ENCODE measurements at places on chromosomes 5 and 9. TPM values are rescaled to one million over a fixed set of nuclear protein-coding genes. Genes with fewer than 3 reads are reported as not detected.

Gene CCNJL
- total RNA-seq = not detected

Gene SEC61B
- total RNA-seq = 83.8 TPM

Gene C5orf34
- 9.8 TPM for total RNA-seq

Gene GFI1B
- not detected for total RNA-seq

Gene FSTL4
- total RNA-seq = 0.83 TPM

Gene C9orf50
- total RNA-seq = not detected

Gene PCDHB15
- total RNA-seq = 0.06 TPM

Gene TCF7
- total RNA-seq = 315 TPM

Gene SLC6A19
- not detected for total RNA-seq

Gene SNX30
- total RNA-seq = 9.0 TPM

Gene C5orf58
- total RNA-seq = not detected

Gene DRD1
- not detected for total RNA-seq

DNA sequence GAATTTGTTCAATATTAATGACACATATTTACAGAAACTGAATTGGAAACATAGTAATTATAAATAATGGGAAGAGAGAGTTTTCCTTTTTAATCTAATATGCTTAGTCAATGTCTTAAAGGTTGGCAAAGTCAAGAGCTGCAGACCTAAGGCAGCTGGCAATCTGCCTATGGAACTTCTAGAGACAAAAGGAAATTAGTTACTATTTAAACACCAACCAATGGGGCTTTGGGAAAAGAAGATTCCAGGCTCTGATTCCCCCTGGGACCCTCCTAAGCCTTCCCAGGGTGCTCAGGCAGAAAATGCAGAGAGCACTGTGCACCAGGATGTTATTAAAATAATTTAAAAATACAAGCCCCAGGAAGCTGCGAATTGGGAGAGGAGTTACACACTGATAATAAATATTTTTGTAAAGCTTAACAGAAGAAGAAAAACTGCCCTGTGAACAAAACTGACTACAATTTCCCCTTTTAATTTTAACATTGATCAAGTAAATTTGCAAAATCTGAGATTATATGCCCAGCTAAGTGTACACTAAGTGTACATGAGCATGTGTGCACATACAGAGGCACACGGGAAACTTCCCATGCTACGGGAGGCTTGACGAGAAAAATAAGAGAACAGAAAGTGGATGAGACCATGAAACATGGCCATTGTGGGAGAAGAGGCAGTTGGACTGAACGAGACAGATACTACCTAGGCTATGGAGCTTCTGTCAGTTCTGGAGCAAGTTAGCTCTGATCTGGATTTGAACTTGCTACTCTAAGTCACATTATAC is 77.4 kb upstream of the ADAMTS16 start:
- H3K4me1 ChIP-seq = no peaks in the 10 kb centered on the region
- no peak overlapping the region for H3K27ac ChIP-seq
- H3K36me3 ChIP-seq = no peaks in the 10 kb centered on the region
- no peaks in the 10 kb centered on the region for H3K27me3 ChIP-seq
- no peak for DNase-seq
- no peak overlapping the region for H3K4me3 ChIP-seq

- H3K36me3 ChIP-seq = peaks cover 20% of the 10 kb centered on the region
- no peaks in the 10 kb centered on the region for H3K27me3 ChIP-seq
- peak overlapping the region; percentile 80 for H3K27ac ChIP-seq
- peak overlapping the region; percentile 86 for H3K4me3 ChIP-seq
- peaks cover 24% of the 10 kb centered on the region for H3K4me1 ChIP-seq
- peak; percentile 79 for DNase-seq
Measured at GRCh38 chr9:137241490-137242268, 592 bp downstream of the TUBB4B start.

DNA sequence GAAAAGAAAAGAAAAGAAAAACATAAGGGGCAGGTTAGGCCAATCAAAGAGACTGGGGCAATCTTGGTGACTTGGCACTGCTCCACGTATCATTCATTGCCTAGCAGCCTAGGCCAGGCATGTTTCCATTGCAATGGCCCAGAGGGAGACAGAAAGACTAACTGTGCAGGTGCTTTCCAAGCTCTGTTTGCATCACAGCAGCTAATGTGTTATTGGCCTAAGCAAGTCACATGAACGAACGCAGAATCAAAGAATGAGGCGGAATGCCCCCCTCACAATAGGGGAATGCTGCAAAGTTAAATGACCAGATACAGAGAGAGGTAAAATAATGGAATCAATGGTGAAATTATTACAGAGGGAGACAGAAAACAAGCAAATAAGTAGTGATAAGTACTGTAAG is 11.1 kb upstream of the VPS13A start:
- H3K36me3 ChIP-seq = no peaks in the 10 kb centered on the region
- H3K4me1 ChIP-seq = no peaks in the 10 kb centered on the region
- H3K4me3 ChIP-seq = no peak overlapping the region
- peaks cover 8% of the 10 kb centered on the region for H3K27me3 ChIP-seq
- DNase-seq = no peak

GRCh38 chr5:94021246-94021645 is 279.8 kb upstream of the POU5F2 start:
- no peak for DNase-seq
- H3K4me3 ChIP-seq = no peak overlapping the region
- no peaks in the 10 kb centered on the region for H3K27me3 ChIP-seq
- no peak overlapping the region for H3K27ac ChIP-seq

DNA sequence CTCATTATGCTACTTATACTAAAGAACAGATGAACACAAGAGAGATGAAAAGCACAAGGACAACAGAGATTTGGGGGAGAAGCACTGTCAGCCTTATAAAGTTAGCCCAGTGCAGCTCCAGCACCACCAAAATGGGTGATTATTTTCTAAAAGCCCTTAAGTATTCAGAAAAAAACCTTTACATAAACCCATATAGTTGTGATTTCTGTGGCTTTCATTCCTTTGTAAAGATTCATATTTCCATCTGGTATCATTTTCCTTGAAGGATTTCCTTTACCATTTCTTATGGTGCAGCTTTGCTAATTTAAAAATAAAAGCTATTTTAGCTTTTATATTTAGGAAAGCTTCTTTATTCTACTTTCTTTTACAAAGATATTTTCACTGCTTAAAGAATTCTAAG is 311.0 kb downstream of the TMEM167A start:
- H3K27me3 ChIP-seq = peaks cover 26% of the 10 kb centered on the region
- H3K4me1 ChIP-seq = no peaks in the 10 kb centered on the region
- no peak overlapping the region for H3K27ac ChIP-seq
- no peak overlapping the region for H3K4me3 ChIP-seq
- DNase-seq = no peak

DNA sequence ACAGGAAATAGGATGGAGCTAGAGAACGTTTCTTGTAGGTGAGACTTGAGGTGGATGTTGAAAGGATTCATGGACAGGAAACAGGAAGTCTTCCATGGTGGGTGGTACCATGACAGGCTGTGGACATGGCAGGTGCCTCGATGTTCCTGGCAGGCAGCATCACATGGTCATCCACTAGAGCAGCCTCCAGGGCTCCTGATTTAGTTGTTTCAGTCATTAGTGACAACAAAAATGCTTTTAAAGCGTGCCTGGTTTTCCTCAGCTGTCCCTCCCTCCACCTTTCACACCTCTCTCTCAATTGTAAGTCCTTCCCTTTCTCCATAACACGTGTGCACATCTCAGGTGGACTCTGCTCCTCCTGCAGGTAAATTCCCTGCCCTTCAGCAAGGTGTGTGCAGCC is 25.2 kb upstream of the ASPN start:
- H3K4me1 ChIP-seq = peaks cover 11% of the 10 kb centered on the region
- no peaks in the 10 kb centered on the region for H3K27me3 ChIP-seq
- no peaks in the 10 kb centered on the region for H3K36me3 ChIP-seq
- H3K27ac ChIP-seq = no peak overlapping the region
- no peak overlapping the region for H3K4me3 ChIP-seq
- no peak for DNase-seq

- peak overlapping the region; percentile 89 for H3K27ac ChIP-seq
- H3K4me1 ChIP-seq = peaks cover 51% of the 10 kb centered on the region
- peak overlapping the region; percentile 66 for H3K4me3 ChIP-seq
- peak; percentile 49 for DNase-seq
- H3K27me3 ChIP-seq = no peaks in the 10 kb centered on the region
Measured at GRCh38 chr5:35672995-35673394, 55.3 kb downstream of the SPEF2 start.

- H3K27ac ChIP-seq = no peak overlapping the region
- H3K27me3 ChIP-seq = peaks cover 2% of the 10 kb centered on the region
- no peak for DNase-seq
Measured at GRCh38 chr9:3151672-3152576, 308.0 kb upstream of the PUM3 start.

DNA sequence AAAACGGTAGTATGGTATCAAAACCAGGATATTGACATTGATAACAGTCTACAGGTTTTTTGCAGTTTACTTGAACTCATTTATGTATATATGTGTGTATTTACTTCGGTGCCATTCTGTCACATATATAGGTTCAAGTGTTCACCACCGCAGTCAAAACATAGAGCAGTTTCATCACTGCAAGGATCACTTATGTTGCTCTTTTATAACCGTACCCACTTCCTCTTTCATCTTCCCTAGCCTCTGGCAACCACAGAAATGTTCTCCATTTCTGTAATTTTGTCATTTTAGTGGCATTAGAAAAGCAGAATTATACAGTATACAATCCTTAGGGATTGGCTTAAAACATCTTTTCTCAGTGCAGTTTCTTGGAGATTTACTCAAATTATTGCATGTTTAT is 90.3 kb downstream of the SH3GL2 start:
- H3K36me3 ChIP-seq = no peaks in the 10 kb centered on the region
- H3K4me1 ChIP-seq = no peaks in the 10 kb centered on the region
- DNase-seq = no peak
- no peaks in the 10 kb centered on the region for H3K27me3 ChIP-seq
- H3K4me3 ChIP-seq = no peak overlapping the region
- H3K27ac ChIP-seq = no peak overlapping the region

- H3K4me1 ChIP-seq = no peaks in the 10 kb centered on the region
- H3K27ac ChIP-seq = no peak overlapping the region
- no peak for DNase-seq
- H3K4me3 ChIP-seq = no peak overlapping the region
Measured at GRCh38 chr5:52685566-52685965, 102.2 kb upstream of the ITGA1 start.

- no peak for DNase-seq
- no peaks in the 10 kb centered on the region for H3K4me1 ChIP-seq
- no peak overlapping the region for H3K4me3 ChIP-seq
- peaks cover 2% of the 10 kb centered on the region for H3K27me3 ChIP-seq
- H3K27ac ChIP-seq = no peak overlapping the region
Measured at GRCh38 chr5:56384186-56384585, 151.1 kb upstream of the ANKRD55 start.

DNA sequence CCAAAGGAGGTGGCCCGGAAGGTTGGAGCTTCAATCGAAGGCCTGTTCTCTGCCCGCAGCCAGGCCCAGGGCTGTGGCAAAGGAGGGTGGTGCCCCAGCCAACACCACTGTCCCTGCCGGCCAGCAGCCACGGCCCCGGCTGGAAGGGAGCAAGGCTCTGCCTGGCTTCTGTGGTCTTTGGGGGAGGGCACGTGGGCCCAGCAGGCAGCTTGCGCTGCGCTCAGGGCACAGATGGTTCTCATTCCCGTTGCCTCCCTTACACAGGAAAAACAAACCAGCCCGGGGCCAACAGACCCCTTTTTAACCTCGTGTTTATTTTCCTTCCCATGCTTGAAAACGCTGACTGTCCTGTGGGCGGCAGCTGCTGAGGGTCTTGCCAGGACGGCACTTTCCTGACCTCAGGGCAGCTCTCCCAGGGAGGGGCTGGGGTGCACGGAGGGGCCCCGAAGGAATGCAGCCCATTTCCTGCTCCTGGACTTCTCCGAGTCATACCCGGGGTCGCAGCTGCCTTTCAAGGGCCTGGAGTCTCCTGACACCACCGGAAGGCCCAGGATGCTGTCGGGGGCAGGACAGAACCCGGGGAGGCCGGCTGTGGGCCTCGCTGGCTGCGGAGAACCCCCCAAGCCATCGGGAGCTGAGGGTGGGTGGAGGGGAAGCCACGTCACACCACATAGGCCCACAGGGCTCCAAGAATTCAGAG is 1.1 kb upstream of the GPSM1 start:
- no peak for DNase-seq
- H3K4me3 ChIP-seq = peak overlapping the region; percentile 66
- H3K27ac ChIP-seq = no peak overlapping the region
- no peaks in the 10 kb centered on the region for H3K4me1 ChIP-seq
- no peaks in the 10 kb centered on the region for H3K27me3 ChIP-seq

- H3K27me3 ChIP-seq = peaks cover 32% of the 10 kb centered on the region
- peak; percentile 66 for DNase-seq
- no peaks in the 10 kb centered on the region for H3K36me3 ChIP-seq
- peaks cover 10% of the 10 kb centered on the region for H3K4me1 ChIP-seq
- peak overlapping the region; percentile 4 for H3K4me3 ChIP-seq
Measured at GRCh38 chr9:16030528-16031185, 477.8 kb downstream of the CCDC171 start.

GRCh38 chr5:33675958-33676464 is 215.8 kb downstream of the ADAMTS12 start:
- no peak overlapping the region for H3K27ac ChIP-seq
- no peak overlapping the region for H3K4me3 ChIP-seq
- H3K27me3 ChIP-seq = peaks cover 2% of the 10 kb centered on the region
- H3K36me3 ChIP-seq = no peaks in the 10 kb centered on the region
- H3K4me1 ChIP-seq = no peaks in the 10 kb centered on the region
- DNase-seq = no peak

DNA sequence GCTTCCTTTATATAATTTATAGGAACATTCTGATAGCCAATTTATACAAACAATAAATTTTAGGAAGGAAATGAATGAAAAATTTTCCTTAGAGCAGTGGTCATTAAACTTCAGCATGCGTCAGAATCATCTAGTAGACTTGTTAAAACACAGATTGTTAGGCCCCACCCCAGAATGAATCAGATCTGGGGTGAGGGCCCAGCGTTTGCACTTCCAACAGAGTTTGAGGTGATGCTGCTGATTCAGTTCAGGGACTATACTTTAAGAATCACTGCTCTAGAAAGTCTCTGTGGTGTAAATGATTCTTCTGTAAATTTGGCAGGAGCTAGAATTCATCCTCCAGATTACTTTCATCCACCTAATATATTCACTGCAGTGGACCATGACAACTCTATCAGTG is 80.4 kb downstream of the SLC12A2 start:
- H3K27ac ChIP-seq = no peak overlapping the region
- H3K36me3 ChIP-seq = peaks cover 31% of the 10 kb centered on the region
- no peak overlapping the region for H3K4me3 ChIP-seq
- H3K27me3 ChIP-seq = no peaks in the 10 kb centered on the region

- no peaks in the 10 kb centered on the region for H3K36me3 ChIP-seq
- H3K4me1 ChIP-seq = no peaks in the 10 kb centered on the region
- DNase-seq = no peak
- no peak overlapping the region for H3K27ac ChIP-seq
Measured at GRCh38 chr9:1536522-1537170, 478.5 kb upstream of the SMARCA2 start.

DNA sequence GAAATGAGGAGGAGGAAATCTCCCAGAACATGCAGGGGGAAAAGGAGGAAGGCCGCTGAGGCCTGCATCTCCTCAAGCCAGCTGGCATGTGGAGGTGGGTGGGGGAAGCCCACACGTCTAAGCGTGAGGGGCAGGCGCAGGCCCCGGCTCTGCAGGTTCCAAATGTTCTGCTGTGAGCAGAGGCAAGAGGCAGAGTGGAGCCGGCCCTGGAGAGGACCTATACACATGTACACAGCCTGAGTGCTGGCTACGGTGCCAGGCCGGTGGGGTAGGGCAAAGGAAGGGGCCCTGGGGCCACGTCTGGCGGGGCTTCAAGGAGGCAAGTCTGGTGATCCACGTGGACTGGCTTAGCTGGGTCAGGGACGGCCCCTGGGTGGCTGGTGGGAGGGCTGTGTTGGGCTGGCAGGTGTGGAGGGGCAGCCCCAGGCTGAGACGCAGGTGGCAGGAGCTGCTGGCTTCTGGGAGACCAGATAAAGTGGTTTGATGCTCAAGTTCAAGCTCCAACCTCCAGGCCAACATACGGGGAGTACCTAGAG is 26.4 kb downstream of the LPCAT1 start:
- no peak overlapping the region for H3K27ac ChIP-seq
- no peak overlapping the region for H3K4me3 ChIP-seq
- H3K4me1 ChIP-seq = peaks cover 36% of the 10 kb centered on the region
- H3K27me3 ChIP-seq = no peaks in the 10 kb centered on the region
- no peak for DNase-seq
- peaks cover 14% of the 10 kb centered on the region for H3K36me3 ChIP-seq
